ENCODE measurements at places on chromosomes 12 and 14.

DNA sequence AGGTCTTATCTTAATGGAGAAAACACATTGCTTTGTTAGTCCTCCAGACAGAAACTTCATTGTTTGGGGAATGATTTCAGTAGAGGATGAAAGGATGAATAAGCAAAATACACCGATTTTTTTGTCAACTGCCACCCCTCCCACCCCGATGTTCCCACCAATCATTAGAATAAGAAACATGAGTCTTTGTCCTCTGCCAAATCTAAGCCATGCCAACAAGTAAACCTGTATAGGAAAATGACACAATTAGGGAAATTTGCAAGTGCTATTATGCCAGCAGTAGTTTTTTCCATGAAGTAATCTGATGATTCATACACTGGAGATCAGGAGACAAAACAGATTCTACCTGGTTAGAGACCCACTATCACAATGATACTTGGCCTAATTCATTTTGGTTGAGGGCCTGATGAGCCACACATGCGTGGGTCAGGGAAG lies 35.9 kb downstream of the FLRT2 start:
- DNase-seq, result no peak

GRCh38 chr12:130300090-130300489 lies 37.6 kb upstream of the PIWIL1 start:
- no peak for DNase-seq

- DNase-seq, result no peak
These were observed 259.2 kb upstream of the NOVA1 start for GRCh38 chr14:26856876-26857518.

DNA sequence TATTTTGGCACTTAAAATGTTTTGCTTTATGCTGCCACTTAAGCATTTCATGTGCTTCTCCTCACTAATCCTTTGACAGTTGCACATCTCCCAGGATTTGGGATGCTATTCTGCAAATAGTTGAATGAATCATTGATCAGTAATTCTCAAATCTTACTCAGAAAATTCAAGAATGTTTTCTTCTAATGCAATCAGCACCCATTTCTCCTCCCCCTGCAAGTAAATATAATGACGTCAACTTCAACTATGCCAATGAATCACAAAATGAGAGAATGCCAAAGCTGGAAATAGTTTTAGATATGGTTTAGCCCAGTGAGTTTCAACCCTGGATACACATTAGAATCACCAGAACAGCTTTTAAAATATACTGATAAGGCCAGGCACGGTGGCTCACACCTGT lies 2.1 kb upstream of the BLOC1S1 start:
- DNase-seq, result no peak

DNA sequence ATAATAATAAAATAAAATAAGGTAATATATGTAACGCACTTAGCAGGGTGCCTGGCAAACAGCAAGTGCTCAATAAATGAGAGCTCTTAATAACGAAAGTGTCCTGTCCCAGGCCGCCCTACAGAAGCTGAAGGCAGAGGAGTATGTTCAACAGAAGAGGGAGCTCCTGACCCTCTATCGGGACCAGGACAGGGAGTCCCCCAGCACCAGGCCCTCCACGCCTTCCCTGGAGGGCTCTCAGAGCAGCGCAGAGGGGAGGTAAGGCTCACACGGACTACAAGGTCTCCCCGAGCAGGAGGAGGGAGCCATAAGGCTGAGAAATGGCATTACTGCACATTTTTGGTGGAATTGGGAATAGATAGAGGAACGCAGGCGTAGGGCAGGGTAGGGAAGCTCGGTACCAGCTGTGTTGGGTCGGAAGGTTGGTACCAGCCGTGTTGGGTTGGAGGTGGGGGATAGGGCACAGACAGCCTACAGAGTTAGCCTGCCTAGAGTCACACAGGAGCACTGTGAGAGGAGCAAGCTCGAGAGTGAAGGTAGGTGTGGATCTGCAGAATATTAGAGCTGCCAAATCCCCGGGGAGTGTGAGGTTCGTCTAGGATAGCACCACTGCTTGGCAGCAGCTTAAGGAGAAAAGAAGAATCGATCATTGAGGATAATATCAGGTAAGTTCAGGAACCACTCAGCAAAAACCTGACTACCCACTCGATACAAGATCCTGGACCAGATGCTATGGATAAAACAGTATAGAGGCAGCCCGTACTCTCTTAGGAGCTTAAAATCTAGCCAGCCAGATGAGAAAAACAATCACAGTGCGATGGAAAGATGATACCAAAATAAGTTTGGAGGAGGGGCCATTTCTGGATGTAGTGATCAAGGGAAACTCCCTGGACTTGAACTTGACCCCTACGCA lies 15.3 kb downstream of the TNFRSF1A start:
- DNase-seq, result no peak

GRCh38 chr14:99132821-99133635 lies 139.0 kb downstream of the BCL11B start:
- no peak for DNase-seq

GRCh38 chr12:58804749-58805148 lies 115.6 kb downstream of the LRIG3 start:
- DNase-seq, result no peak

DNA sequence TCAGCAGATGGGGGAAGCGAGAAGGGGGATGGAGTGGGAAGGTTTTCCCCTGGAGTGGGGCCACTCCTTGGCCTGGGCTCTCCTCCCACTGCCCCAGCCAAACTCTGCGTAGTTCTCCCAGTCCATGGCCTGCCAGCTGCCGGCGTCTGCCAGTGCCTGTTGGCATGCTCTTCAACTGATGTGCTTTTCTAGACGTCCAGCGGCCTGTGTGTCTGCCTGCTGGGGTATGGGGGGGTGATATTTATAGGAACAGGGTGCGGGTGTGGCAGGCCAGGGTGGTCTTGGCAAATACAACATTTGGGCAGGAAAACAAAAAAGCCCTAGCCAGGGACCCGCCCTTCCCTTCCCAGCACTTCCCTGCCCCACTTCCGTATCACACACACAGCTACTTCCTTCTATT lies 786.3 kb upstream of the NOVA1 start:
- DNase-seq, result no peak

DNA sequence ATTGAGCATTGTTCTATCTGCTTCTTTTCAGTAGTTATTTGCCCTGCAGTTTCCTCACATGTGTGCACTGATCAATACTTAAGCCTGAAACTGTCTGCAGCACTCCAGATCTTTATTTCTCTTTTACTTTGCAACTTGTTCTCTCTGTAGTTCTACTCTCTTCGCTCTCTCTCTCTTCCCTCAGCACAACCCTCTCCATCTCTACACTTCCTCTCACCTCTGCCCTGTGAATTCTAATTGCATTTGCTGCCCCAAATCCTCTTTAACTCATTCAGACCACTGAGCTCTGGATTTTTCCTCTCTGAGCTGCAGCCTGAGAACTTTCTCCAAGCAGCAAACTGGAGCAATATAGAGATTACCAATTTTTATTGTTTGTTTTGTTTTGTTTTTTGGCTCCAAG lies 1035.5 kb downstream of the FSCB start:
- no peak for DNase-seq

GRCh38 chr14:69712599-69713088 lies 54.3 kb upstream of the SRSF5 start:
- DNase-seq, result peak; percentile 57

- no peak for DNase-seq
These were observed 66.3 kb downstream of the IFT43 start for GRCh38 chr14:76051717-76052465.

- no peak for DNase-seq
These were observed 3.7 kb upstream of the ZFP36L1 start for GRCh38 chr14:68796418-68797101.

DNA sequence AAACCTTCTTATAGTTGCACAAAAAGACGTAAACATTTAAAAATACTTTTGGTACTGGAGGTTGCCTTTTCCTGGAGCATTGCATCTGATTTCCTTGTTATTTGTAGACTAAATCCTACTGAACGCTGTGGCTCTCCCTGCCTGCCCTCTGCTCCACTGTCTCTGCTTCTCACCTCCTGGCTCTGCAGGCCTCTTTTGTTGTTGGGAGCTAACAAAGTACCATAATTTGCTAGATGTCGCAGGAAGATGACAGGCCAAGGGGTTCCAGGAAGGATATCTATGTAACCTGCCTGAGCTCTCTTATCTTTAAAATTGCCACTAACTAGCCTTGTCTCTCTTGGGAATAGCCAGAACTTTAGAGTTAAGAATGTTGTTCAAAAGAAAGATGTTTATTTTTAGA lies 21.4 kb downstream of the SYNE2 start:
- no peak for DNase-seq

- DNase-seq, result no peak
These were observed 71.7 kb upstream of the REP15 start for GRCh38 chr12:27624586-27624985.

GRCh38 chr12:7207866-7208625 lies 18.6 kb downstream of the PEX5 start:
- no peak for DNase-seq

GRCh38 chr12:89339526-89339925 lies 12.8 kb downstream of the DUSP6 start:
- DNase-seq, result no peak

- DNase-seq, result no peak
These were observed 79.5 kb downstream of the ARMH4 start for GRCh38 chr14:58072288-58073071.

DNA sequence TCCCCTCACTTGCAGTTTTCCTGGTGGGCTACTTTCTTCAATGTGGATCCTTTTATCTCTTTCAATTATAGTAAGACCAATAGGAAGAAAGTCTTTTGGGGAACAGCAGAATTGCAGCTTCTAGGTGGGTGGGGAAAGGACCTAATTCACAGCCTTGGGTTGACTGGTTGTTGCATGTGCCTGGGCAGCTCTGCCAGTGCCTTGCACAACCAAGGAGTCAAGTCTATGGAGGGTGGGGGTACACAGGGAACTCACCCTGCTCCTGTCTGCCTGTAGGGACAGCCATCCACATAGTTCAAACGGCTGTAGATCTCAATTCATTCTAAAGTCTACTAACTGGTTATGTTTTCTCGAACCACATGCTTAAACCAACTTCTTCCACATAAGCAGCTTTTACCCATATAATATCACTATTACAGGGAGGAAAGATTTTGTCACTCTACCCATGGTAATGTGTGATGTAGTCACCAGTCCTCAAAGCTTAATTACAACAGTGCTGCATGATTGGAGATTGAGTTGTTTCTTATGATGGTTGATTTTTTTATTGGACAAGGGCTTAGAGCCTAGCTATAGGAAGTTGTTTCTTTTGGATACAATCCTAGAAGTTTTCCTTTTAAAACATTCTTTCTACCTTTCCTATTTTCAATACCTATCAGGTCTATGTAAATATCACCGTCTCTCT lies 117.7 kb upstream of the FRMD6 start:
- DNase-seq, result no peak

DNA sequence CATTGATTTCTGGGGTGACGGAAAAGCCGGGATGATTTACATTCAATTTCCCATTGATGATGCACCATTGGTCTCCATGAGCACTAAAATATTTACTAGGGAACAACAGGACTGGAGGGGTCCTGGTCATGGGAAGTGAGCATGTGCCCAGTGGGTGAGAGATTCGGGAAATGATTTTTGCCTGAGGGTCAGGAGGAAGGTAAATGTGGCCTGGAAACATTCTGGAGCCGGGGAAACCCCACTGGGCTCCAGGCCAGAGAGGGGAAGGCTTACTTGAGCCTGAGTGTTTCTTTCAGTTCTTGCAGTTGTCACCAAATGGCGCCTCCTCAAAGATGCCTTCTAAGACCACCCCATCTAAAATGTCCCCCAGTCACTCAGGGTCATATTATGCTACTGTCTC lies 532.3 kb upstream of the TBX3 start:
- no peak for DNase-seq

DNA sequence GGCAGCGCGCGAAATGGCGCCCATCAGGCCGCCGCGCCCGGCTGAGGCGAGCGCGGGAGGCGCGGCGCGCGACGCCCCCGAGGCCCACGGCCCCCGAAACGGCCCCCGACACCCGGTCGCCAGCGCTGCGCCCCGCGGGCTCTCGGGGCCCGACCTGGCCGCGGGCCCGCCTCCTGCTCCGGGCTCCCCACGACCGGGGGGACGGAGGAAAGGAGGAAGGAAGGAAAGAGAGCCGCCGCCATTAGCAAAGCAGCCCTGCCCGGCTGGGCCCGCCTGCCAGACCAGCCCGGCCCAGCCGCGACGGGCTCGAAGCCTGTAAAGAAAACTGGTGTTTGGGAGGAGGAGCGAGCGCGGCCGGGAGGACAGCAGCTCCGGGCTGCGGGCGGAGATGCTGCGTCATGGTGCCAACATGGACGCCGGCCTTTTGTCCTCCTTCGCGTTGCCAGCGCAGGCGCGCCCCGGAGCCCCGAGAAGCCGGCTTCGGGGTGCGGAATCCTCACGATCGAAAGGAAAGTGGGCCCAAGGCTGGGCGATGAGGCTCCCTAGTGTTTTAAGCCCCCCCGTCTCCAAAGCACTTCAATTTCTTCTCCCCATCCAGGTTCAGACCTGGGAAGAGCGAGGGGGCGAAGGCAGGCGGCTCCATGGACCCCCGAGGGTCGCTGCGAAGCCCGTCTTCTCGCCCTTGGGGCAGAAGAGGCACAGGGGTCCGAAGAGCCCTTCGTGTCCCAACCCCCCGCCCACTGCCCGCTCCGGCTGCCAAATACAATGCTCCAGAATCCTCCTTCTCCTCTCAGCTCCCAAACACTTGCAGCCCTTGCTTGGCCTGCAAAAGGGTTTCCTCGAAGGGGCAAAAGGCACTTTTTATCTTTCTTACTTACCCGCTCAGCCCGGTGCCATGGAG lies 2.9 kb upstream of the SETD1B start:
- peak; percentile 83 for DNase-seq

DNA sequence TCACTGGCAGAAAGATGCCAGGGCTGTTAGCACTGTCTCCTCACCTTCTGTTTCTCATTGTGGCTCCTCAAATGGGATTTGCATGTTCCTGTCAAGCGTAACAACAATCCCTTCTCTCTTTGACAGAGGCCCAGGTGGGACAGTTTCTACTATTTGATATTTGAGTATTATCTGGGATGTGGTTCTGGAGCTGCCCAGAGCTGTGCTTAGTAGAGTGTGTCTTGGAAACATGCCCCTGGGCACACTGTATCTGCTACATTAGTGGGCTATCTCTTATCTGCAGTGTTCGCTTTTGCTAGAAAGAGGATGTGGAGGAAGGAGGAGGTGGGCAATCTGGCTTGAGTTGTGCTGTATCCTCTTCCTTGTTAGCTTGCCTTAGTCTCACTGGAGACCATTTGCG lies 3.8 kb upstream of the ACADS start:
- DNase-seq, result no peak
